GM06990 (cell line): ENCODE measurements at places on chromosomes 4 and X.

DNA sequence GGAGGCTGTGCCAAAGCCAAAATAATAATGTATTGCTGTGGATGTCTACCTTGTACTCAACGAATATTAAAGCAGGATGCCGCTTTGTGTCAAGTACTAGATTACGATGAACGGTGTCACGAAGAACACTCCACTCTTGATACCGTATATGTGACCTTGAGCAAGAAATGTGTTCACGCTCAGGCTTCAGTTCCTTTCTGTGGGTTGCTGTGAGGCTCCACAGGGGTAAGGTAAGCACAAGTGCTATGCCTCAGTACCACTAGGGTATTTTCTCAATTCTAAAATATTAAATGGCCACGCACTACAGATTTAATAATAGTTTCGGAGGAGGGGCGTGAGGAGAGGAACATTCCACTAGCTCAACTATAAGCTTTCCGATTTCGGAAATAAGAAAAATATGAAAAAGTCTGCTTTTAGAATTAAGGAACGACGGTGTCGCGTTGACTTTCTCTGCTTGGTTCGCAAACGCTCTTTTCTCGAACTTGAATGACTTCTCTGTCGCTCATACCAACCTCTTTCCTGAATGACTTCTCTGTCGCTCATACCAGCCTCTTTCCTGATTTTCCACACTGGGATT is 607 bp upstream of the SCOC start:
- peak; percentile 5 for DNase-seq

DNA sequence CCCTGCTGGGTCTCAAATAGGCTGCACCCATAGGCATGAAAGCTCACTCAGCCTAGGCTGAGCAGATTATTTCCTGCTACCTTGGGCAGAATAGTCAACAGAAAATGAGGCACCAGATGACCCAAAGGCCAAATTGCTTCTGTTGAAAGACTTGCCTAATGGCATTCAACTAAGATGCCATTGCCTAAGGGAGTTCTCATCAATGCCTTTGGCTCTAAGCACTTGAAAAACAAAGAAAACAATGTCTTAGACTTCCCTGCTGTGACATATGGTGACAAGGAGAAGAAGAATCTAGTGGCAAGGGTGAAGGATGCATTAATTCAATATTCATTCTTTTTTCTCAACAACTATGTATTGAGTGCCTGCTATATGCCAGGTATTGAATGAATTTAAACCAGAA is 25.7 kb upstream of the PCDH19 start:
- no peak for DNase-seq

DNA sequence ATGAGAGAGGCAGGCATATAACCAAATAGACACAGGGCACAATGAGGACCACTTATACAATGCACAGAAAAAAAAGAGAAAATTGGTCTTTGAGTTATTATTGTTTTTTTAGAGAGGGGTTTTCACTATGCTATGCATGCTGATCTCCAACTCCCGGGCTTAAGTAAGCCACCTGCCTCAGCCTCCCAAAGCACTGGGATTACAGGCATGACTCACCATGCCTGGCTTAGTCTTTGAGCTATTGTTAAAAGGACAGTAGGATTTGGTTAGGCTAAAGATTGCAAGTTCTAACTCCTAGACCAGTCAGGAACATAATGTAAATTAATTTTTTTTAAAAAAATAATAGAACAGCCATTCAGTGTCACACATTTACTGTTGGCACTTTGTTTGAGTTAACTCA is 340.1 kb downstream of the GPAT3 start:
- DNase-seq: no peak

GRCh38 chrX:153387345-153387744 is 13.8 kb downstream of the PNMA6E start:
- no peak for DNase-seq

DNA sequence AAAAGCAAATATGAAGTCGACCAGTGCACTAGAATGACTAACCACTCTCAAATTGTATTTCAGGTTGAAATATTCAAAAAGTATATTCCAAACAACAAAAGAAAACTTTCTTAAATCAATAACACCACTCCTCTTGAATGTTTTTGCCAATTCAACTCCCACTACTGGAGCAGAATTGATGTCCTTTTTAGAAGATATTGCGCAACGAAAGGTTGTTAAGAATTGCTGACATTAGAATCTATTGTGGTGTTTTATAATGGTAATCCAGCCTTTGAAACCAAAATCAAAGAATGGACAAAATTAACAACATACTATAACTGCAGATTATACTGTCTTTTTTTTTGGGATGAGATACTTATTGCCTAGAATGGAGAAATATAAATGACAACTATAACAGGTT is 331.3 kb downstream of the GRXCR1 start:
- no peak for DNase-seq

DNA sequence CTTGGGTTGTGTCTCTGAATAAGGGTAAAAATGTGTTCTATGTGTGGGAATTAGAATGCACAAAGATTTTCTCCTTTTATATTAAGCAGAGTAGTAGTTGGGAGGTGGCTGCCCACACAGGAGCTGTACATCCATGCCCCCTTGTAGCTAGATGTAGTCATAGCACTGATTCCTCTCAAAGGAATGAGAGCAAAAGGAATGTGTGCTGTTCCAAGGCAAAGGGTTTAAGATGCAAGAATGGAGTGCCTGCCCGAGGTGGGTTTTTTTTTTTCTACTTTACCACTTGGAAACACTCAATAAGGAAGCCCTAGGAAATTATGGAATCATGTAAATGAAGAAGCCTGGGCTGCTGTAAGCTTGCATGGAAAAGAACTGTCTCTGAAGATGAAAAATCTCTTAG is 2183.2 kb upstream of the AGA start:
- no peak for DNase-seq

GRCh38 chr4:72948080-72948479 is 121.4 kb downstream of the COX18 start:
- no peak for DNase-seq

- DNase-seq: no peak
These were observed 69.2 kb downstream of the HADH start for GRCh38 chr4:108058685-108059440.

- DNase-seq: no peak
These were observed 213.2 kb downstream of the SPRY1 start for GRCh38 chr4:123609829-123610228.

DNA sequence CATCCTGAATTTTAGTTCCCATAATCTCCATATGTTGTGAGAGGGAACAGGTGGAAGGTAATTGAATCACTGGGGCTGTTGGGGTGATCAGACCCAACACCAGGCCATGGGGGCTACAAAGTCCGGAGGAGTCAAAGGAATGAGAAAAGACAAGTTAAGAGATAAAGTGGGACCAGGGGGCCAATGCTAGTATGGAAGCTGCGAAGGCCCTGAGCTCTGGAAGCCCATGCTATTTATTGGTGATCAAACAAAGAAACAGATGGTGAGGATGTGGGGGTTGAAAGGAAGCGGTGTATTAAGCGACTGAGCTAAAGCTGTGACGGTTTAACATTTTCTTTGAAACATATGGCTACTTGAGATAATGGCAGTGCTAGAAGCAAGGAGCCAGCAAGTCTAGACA is 132.8 kb downstream of the PDGFC start:
- DNase-seq: no peak

DNA sequence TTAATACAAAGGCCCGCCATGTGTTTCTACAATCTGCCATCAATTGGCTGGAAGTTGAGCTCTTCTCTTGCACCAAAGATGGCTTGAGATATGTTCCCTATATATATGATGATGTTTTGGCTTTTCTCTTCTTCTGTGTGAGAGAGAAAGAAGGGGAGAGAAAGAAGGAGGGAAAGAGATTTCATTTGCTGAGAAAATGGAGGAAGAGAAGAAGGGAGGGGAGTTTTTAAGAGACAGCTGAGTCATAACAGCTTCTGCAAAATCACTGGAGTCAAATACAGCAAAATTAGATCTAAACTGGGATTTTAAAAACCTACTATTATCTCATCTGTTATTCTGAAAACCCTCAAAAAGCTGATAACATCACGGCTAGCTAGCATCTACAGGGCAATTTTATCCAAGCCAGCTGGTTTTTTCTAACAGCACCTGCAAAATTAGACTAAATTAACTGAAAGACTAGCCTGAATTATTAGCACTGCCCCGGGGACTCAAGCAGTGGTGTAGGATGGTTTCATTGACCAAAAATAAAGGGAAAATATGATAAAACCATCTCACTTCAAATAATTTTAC is 647.6 kb upstream of the ACTRT1 start:
- DNase-seq: no peak

DNA sequence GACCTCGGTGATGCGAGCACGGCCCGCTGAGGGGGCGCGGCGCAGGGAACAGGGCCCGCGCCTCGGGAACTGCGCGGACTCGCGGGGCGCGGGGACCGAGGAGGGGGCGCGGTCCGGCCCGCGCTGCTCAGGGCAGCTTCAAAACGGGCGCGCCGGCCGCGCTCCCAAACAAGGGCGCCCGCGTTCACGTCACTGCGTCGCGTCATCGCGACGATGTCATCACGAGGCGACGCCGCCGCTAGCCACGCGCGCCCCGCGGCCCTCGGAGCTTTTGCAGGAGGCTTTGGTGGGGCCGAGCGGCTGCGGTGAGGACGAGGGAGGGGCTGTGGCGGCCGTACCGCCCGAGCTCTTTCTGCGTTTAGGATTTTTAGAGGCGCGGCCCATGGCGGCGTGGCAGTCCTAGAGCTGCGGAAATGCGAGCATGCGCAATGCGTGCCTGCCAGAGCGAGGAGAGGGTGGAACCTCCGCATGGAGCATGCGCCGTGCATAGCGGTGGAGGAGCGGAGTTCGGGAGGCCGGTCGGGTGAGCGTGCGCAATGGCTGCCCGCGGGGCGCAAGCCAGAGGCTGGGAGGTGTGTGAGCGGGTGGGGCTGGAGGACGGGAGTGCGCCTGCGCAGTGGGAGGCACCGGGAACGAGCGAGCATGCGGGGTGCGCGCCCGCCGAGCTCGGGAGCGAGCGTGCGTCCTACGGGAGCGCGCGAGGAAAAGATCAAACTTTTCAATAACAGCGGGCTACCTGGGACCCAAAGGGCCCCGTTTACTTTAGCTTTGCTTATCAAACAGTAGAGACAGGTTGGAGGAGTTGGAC is at the start of gene PPP2R3B:
PPP2R3B (minus strand) TSS at position 140 of the 808 bp plus-strand sequence. CDS start 216 bp downstream, outside the sequence.
- DNase-seq: peak; percentile 98

GRCh38 chr4:111681270-111681669 is 464.0 kb upstream of the FAM241A start:
- no peak for DNase-seq

DNA sequence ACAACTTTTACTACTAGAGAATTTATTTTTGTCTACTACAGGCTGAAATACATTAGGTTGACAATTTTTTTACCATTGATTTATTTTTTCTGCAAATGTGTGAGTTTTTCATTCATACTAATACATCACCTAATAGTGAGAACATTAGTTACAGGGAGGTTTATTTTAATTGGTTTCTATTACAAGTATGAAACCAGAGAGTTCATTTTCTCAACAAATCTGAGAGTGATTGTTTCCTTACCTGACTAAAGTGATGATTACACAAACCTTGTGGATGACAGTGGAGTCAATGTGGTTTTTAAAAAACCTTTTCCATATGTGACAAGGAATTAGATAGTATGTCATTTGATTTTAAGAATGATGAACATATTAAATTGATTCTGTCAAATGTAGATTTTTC is 227.4 kb downstream of the PALLD start:
- no peak for DNase-seq

DNA sequence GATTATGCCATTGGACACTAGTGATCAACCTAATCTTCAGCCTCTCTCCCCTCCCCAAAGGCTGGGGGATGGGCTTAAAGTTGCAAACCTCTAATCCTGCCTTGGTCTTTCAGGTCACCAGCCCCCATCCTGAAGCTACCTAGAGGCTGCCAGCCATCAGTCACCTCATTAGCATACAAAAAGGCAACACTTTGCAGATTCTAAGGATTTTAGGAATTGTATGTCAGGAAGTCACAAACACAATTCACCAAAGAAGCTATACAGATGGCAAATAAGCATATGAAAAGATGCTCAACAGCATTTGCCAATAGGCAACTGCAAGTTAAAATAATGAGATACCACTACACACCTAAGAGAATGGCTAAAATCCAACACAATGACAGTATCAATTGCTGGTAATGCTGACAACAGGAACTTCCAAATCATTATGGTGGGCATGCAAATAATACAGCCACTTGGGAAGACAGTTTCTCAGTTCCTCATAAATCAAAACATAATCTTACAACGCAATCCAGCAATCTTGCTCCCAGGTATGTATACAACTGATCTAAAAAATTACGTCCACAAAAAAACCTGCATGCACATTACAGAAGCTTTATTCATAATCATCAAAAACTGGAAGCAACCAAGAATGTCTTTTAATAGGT is 9.0 kb upstream of the PIM2 start:
- no peak for DNase-seq

DNA sequence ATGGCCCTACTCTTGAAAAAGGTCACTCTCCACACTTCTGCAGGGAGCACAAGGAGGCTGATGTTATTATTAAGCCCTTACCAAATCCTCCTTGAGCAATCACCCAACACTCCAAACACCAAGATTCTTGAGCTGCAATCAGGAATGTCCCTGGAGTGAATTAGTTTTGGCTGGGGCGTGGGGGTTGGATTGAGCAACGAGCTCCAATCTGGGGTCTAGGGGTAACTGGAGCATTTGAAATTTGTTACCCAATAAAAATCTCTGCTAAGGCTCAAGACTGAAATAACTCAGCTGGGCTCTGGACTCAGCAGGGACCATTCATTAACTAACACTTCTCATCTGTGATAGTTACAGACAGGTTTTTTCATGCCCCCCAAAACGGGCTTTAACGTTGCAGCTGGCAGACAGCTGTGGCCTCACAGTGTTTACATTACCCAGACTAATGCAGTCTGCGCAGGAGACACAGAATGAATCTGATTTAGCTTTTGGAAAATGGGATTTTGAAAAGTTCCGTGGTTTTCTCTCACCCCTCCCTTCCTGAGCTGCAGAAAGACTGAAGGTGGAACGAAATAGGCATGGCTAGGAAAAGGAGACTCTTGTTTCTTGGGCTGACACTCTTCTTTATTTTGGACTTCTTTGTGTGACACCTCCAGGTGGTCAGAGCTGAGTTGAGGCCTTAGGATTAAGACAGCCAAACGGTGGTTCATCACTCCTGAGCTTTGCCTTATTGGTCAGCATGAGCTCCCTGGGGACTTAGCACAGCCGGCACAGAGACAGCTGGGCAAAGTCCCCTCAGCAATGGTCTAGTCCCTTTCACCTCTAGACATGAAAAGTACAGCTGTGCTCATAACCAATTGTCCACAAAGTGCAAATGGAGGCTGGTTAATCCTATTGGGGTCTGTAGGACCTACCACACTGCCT is 26.6 kb downstream of the PLAC1 start:
- DNase-seq: no peak

- no peak for DNase-seq
These were observed 754.9 kb upstream of the SLIT2 start for GRCh38 chr4:19496756-19497155.

DNA sequence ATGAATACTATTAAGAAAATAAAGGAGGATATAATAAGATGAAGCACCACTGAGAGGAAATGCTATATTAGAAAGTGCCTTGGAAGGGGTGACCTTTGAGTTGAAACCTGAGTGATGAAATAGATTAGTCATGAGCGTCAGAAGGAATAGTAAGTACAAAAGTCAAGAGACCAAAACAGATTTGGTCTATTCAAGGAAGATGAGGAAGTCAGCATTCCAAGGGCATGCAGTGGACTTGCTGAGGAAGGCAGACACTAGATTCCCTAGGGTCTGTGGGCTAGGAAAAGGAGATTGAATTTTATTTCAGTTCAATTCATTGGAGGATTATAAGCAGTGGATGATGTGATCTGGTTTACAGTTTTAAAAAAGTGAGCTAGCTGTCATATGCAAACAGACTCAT is 73.0 kb upstream of the WDFY3 start:
- DNase-seq: no peak

GRCh38 chr4:88660446-88661294 is 37.0 kb downstream of the NAP1L5 start:
- DNase-seq: no peak
